ENCODE measurements at places on chromosomes 6 and 20. TPM values are rescaled to one million over a fixed set of nuclear protein-coding genes. Genes with fewer than 3 reads are reported as not detected.

Gene TFB1M
- 13.6 TPM for polyA plus RNA-seq

Gene ARMH2
- polyA plus RNA-seq: 0.33 TPM

Gene RAET1L
- not detected for polyA plus RNA-seq

Gene EYA4
- polyA plus RNA-seq: 0.60 TPM

Gene ZC3H12D
- 0.79 TPM for polyA plus RNA-seq

Gene L3MBTL1
- 34.1 TPM for polyA plus RNA-seq

Gene CCN6
- 0.57 TPM for polyA plus RNA-seq

Gene CPXM1
- polyA plus RNA-seq: 55.9 TPM

Gene CRISP2
- polyA plus RNA-seq: 2.6 TPM

Gene LY6G6F
- not detected for polyA plus RNA-seq

Gene MRPS18A
- 34.1 TPM for polyA plus RNA-seq

Gene EDN3
- 7.7 TPM for polyA plus RNA-seq

Gene KIFC1
- 25.9 TPM for polyA plus RNA-seq

Gene LPA
- polyA plus RNA-seq: 1.5 TPM

Gene CHRNA4
- polyA plus RNA-seq: 64.2 TPM

Gene SCRT2
- 8.2 TPM for polyA plus RNA-seq

Gene ZNF334
- 25.6 TPM for polyA plus RNA-seq

Gene HLA-DRB1
- 3.5 TPM for polyA plus RNA-seq

Gene CYP24A1
- 1.1 TPM for polyA plus RNA-seq

Gene BTNL2
- polyA plus RNA-seq: 0.67 TPM

Gene NCOA7
- polyA plus RNA-seq: 51.7 TPM

Gene DYNLT1
- polyA plus RNA-seq: 211 TPM

Gene EFCAB8
- 0.36 TPM for polyA plus RNA-seq

Gene CAGE1
- polyA plus RNA-seq: not detected

Gene C6orf132
- 0.19 TPM for polyA plus RNA-seq

Gene TMEM181
- 36.8 TPM for polyA plus RNA-seq

Gene HECA
- 22.2 TPM for polyA plus RNA-seq

Data from spinal cord (tissue), 10 donors.